Activated CD8-positive, alpha-beta memory T cell treated with anti-CD3 and anti-CD28 coated beads, Interleukin-2, amount 50 U/mL, for 4 hours (primary cell): ENCODE measurements at places on chromosomes 4 and X.

DNA sequence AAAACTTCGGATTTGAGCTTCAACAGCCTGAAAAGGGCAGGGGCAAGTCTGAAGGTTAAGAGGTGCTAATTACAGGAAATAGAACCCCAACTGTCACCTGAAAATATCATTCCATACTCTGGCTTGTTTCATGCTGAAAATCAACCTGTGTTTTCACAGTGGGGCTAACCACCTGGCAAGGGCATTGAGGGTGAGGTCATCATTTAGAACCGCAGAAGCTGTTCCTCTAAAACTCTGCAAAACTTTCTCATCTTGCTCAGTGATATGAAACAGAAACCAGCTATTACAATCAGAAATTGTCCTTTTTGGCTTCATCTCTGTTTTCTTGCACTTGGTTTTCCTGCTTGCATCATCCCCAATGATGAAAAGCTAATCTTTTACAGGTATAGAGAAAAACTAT is 247.6 kb downstream of the DCLK2 start:
- DNase-seq: no peak

DNA sequence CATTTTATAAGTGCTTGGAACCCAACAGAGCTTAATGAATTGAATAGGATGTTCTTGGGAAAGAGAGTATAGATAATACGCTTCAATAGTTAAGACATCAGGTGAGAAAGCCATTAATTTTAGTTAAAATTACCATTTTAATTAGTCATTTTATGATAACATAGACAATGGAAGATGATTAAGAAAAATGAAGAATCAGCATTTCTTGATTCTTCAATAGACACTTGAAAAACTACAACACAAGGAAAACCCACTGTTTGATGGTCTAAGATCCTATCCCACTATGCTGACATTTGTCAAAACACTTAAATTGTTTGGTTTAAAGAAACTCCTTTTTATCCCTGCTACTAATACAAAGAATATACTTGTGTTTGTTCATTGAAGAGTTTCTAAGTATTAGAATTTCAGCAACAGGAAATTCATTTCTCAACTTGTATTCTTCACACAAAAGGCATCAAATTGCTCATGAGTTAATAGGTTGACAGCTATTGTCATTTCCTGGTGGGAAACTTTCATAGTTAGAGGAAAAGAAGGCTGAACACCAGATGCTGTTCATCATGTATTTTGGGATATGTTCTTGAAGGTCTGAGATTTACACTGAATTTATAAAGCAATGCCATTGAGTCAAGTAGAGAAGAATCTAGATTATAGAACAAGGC is 9.6 kb upstream of the CXCL2 start:
- no peak for DNase-seq

DNA sequence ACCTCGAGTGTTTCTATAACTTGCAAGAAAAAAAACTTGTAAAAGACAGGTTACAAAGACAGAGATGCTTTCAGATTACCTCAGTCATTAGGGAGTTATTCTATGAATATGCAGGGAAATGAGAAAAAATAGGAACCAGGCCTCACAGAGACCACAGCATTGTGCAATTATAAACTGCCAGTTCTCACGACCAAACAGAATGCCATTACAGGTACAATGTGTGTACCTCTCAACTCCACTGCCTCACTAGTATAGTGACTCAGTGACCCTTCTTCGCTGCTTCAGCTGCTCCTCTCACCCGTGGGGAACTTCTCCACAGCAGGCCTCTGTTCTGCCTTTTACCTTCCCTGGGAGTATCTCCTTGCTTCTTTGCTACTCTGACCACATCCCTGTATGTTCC is 2.3 kb upstream of the HTATSF1 start:
- no peak for DNase-seq

DNA sequence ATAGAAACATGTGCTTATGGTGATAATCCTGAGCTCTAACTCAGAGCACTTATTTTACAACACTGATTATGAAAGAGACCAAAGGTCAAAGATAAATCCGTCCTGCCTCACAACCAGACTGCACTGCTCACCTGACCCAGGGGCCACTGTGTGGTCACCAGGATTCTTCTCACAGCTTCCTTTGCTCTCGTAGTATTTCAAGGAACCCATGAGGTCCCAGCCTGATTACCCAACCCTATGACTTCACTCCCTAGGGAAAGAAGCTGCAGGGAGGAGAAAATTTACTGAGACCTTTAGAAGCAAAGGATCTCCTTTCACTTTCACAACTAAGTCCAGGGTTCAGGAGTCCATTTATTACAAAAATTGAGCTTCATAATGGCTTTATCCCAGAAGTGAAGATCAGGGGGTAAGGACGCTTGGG is 9.6 kb downstream of the SLC25A5 start:
- no peak for DNase-seq

DNA sequence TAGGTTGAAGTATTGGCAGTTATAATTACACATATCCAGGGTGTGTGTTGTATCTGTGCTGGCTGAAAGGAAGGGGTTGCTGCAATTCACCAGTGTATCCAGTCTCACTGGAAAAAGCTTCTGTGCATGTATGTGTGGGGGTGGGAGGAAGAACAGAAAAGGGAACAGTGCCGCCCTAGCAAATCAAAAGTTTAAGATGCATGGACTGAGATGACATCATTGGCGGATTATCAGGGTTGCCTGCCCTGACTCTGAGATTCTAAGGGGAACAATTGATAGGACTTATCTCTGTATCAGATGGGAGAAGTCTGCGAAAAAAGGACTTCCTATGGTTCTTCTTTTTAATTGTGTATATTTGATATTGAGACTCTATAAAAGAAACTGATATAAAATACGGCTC is 3.5 kb downstream of the SLC25A43 start:
- DNase-seq: no peak

GRCh38 chr4:149754526-149754925 is 61.1 kb downstream of the IQCM start:
- no peak for DNase-seq

GRCh38 chr4:183416879-183417755 is 27.3 kb upstream of the CDKN2AIP start:
- DNase-seq: no peak

DNA sequence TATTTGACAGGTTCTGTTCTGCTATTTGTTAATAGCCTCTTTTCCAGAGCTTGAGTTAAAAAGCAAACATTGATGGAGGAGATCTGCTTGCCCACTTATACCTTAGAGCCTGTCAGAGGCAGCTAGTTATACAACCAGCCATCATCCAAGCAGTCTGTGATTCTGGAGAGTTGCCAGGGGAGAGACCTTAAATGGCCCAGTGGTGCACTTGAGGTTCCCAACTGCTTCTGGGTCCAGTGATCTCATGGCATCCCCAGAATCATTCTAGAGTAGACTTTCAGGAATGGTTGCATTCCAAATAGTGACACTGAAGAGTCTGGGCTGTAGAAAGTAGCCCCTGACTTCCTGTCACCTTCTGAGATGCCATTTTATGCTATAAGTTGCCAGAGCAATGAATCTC is 160.7 kb downstream of the FHIP1A start:
- no peak for DNase-seq

DNA sequence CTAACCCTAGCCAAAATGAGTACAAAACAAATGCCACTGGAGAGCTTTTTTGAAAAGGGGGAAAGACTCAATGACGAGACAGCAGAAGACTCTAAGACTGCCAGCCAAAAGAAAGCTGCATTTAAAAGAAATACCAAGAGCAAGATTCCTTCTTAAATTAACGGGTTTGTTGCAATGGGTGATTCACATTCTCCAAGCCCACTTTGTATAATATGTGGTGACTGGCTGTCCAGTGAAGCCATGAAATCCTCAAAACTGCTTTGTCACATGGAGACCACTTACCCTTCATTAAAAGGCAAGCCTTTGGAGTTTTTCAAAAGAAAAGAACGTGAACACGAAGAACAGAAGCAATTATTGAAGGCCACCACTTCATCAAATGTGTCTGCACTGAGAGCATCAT is 68.2 kb downstream of the MRPL1 start:
- no peak for DNase-seq

DNA sequence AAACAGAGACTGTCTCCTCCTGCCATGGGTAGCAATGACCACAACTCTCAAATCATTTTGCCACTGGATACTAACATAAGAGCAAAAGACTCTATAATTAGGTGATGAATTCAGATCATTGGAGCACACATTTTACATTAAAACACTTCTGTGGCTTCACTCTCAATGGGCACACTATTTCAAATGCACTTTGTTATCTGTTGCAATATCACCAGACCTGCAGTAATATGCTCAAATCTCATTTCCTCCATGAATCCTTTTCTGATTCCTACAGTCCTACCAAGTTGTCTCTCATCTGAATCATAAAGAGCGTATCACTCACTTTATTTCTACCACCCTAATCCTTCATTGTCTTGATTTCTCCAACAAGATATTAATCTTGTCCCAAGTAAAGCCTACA is 302.8 kb downstream of the KCNIP4 start:
- no peak for DNase-seq

DNA sequence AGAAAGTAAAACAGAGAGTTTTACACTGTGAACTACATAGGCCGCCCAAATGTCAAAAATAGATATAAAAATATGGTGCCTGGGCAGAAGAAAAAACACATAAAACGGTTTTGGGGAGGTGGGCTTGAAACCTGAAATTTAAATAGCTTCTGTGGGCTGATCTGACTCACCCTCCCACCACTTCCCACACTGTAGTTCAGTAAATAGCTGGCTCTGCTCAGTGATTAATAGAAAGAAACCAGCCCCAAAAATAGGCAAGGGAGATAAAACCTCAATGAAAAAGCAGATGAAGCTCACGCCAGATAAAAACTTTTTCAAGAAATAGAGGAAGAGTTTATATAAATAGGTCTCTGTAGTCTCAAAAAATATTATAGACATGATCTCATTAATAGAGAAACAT is 13.2 kb upstream of the COX7B2 start:
- no peak for DNase-seq

DNA sequence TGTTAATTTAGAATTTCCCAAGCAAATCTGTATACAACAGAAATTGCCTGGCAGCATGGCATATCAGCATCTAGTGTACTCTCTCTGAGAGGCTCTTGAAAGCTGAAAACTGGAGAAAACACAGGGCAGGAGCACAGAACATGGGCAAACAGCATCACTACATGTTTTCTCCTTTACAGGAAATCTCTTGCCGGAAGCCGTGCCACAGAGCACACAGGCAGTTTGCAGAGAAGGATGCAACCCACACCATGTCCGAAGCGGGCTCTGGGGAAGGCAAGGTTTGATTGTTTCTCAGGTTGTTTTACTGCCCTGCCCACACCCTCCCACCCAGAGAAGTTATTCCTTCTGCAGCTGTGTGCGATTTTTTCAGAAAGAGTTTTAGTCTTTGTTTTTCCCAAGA is 41.1 kb upstream of the FAM9C start:
- peak; percentile 31 for DNase-seq

DNA sequence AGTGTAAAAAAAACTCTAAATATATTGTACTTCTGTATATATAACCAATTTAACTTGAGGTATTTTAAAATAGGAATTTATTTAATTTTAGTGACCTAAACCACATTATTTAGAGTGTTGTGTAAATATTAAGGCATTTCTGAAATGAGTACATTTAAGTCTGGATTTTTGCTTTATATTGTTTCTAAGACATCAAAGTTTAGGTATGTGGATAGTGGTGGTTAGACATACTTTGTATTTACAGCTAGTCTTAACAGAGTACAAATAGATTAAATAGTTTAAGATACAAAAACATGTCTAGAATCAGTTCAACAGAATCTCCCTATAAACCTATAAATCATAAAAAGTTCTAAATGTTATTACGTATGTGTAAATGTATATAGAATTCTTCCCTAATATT is 588.5 kb downstream of the TRIML1 start:
- no peak for DNase-seq

DNA sequence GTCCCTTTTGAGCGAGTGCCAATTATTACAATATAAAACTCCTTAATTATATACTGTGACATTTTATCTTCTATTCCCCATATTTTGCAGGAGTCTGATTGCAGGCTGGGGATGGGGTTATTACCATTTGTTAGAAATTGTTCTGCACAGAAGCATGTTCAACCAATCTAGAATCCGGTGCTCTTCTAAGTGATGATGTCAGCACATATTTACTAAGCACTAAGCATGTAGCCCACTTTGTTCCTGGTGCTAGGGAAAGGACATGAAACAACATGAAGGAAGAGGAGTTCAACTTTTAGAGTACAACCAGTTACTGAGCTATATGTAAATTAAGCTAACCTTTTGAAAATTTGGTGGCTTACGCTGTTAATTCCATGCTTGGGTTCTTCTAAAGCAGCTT is 52.8 kb upstream of the IL1RAPL2 start:
- DNase-seq: no peak

DNA sequence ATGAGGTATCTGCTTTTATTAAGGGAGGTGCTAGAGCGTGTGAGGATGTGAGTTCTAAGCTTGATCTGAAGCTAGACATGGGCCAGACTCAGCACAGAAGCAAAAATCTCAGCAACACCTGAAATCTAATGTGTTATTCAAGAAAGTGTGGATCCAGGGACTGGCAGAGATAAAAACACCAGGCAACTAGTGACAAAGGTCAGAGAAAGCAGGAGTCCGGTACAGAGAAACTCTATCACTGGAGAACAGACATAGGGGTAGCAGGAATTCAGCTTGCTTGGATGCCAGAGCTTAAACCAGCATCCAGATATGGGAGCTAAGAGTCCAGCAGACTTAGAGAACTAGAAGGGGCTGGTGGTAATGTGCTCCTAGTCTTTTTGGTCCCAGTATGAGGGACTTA is 34.0 kb downstream of the VCX start:
- DNase-seq: no peak

DNA sequence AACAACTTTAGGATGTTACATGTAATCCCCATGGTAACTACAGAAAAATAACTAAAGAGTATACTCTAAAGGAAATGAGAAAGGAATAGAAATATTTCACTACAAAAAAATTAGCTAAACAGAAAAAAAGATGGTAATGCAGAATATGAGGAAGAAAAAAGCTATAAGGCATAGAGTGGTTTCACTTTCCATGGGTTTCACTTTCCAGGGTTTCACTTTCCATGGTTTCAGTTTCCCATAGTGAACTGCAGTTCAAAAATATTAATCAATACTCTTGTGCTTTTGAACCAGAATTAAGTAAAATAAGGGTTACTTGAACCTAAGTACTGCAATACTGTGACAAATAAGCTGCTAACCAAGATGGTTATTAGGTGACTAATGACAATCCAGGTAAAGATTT is 42.0 kb downstream of the NPFFR2 start:
- DNase-seq: no peak
